Posterior vena cava (tissue), 2 donors: ENCODE measurements at places on chromosomes 2 and 18. TPM values are rescaled to one million over a fixed set of nuclear protein-coding genes. Genes with fewer than 3 reads are reported as not detected.

CIDEA gene
- total RNA-seq: 0.24 TPM

DNA sequence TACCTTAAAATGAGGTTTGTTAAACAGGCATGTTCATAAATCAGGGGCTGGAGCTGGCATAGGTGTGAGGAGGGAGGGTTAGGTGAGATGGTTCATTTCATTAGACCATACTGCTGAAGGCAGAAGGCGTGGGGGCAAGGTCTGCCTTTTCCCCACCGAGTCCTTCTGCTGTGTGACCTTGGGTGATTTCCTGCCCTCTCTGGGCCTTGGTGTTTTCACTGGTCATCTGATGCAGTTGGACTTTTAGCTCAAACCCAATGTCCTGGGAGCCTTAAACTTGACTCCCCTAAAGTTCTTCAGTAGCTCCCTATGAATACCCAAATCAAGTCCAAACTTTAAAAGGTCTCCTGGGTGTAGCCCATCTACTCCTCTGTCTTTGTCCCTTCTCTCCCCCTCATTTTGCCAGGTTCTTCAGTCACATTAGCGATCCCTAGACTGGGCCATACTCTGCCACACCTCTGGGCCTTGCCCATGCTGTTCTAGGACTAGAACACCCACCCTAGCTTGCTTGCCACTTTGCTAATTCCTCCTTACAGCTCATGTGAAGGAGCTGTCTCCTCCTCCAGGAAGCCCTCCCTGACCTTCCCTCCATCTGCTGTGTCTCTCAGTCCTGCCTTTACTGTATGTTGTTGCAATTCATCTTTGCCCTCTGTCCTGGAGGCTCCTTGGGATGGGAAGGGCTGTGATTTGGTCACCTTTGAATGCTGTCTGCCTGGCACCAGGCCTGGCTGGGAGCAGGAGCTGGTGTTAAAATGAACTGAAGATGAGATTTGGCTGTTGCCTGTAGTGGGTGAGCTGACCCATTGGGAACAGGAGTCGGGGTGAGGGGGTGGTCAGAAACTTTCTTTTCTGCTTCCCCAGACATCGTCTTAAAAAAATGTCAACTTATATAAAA lies 85.4 kb upstream of the HS6ST1 start:
- DNase-seq: peak; percentile 17

GRCh38 chr2:15943378-15944280 lies 3.3 kb downstream of the MYCN start:
- no peak for DNase-seq

- no peak for DNase-seq
These were observed 80.6 kb upstream of the VRK2 start for GRCh38 chr2:57965961-57966360.

- no peak for DNase-seq
These were observed 179.9 kb upstream of the MSH6 start for GRCh38 chr2:47602996-47603395.

GRCh38 chr2:133077269-133077822 lies 407.3 kb upstream of the LYPD1 start:
- DNase-seq: no peak

ACOXL gene
- total RNA-seq: not detected

OTX1 gene
- total RNA-seq: not detected

- DNase-seq: no peak
These were observed 11.0 kb downstream of the CAPG start for GRCh38 chr2:85399183-85399455.

ANKRD30BL gene
- total RNA-seq: 0.14 TPM

DNA sequence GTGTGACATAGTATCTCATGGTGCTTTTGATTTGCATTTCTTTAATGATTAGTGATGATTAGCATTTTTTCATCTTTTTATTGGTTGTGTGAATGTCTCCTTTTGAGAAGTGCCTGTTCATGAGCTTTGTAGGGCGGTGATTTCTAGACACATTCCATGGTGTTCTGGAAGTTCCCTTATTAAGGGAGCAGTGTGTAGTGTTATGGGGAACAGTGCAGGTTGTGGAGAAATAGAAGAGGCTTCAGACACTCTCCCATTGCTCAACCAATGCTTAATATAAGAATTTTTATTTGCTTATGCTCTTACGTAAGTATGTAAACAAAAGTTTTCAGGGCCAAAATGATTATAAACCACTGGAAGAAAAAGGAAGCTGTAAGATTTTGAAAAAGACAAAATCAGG lies 34.7 kb downstream of the MMADHC start:
- no peak for DNase-seq

- DNase-seq: no peak
These were observed 4.0 kb upstream of the NOP58 start for GRCh38 chr2:202261531-202261930.

HOXD4 gene
- 7.2 TPM for total RNA-seq
